ENCODE measurements at places on chromosomes 6 and 20.

DNA sequence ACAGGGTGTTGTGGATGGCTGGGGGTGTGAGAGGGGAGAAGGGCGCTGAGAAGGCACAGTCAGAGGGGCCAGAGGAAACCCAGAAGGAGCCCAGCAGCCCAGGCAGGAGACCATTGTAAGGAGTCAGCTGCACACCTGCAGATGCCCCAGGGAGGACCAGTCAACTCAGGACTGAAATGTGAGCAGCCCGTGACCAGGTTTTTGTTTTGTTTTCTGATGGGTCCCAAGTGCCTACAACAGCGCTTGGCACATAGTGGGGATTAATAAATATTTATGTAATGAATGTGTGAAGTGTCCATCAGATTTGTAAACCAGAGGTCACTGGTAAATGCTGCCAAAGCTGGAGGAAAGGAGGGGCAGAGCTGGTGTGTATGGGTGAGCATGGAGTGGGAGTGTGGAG is 30.2 kb downstream of the TRAM2 start:
- DNase-seq, result no peak

- DNase-seq, result no peak
These were observed 352.5 kb upstream of the TSHZ2 start for GRCh38 chr20:52619671-52620070.

DNA sequence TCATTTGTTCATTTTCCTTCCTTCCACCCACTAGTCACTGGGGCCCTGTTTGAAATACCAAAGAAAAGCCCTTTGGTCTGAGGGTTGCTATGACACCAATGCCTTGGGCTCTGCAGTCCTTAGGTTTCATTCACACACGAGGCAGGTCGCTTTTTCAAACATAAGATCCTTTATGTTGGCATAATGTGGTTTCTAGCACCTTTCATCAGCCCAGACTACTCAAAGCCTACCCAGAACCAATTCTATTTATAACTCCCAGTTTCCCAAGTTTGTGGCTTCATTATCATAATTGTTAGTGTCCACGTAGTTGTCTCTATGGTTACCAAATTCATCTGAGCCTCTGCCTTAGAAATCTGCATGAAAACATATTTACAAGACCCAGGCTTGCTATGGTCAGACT is 6.6 kb upstream of the TP53RK start:
- no peak for DNase-seq

DNA sequence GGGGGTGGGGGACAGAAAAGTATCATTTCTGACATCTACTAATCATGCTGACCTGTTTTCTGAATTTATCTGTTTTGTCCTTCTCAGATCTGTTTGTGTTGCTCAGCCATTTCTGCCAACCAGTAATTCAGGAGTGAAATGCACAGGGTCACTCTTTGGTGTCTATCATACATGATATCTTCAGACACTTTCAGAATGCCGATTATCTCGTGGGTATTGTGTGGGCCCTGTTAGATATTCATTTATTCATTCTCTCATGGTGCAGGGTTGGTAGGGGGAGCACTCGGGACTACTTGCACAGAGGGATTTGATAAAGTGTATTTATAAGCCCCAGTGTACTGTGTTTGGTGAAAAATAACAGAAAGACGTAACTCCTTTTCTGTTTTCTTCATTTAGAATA is 101.2 kb upstream of the CITED2 start:
- DNase-seq, result no peak

- no peak for DNase-seq
These were observed 339.4 kb downstream of the CD83 start for GRCh38 chr6:14456941-14457340.

- no peak for DNase-seq
These were observed 9.9 kb downstream of the BCL2L1 start for GRCh38 chr20:31712564-31713311.

DNA sequence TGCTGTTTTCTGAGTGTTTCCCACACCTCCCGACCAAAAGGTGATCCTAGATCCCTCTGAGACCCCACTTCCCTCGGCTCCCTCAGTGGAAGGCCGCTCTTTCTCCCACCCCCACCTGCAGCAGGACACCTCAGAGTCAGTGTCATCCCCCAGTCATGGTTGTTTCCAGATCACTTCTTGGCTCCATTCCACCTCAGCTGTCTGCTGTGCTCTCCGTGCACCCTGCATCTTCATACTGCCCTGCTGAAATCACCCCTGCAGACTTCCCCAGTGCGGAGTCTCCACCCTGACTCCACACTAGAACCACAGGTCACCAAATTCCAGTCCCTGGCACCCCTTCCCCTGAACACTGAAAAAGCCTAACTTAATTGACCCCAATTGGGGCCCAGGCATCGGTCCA is 255.1 kb upstream of the CDYL start:
- DNase-seq, result no peak

DNA sequence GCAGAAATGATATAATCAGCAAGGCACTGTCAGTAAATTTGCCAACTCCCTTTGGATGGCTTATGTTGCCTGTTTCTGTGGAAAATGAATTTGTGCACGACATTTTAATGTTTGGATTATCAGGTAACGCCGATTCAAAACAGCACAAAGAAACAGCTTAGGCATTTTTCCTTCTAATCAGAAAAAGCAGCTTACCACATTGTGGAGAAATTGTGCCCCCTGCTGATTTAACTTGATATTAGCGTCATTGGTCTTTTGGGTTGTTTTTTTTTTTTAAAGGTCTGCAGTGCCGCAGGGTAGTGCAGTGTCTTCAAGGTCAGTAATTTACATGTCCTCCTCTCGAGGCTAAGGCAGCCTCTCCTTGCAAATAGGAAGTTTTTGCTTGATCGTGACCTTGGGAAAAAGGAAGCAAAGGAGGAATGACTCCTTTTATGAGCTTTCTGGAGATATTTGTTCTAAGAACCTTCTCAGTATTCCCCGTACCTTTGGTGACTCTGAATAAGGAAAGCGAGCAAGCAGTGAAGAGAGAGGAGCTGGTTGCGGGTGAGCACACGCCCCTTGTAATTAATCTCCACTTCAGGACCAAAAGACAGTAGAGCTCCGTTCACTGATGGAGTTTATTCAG is 79.1 kb downstream of the ELOVL4 start:
- no peak for DNase-seq

- DNase-seq, result no peak
These were observed 429.7 kb upstream of the RUNX2 start for GRCh38 chr6:44898296-44898930.

- DNase-seq, result no peak
These were observed 473.5 kb downstream of the UTRN start for GRCh38 chr6:144758602-144759001.

DNA sequence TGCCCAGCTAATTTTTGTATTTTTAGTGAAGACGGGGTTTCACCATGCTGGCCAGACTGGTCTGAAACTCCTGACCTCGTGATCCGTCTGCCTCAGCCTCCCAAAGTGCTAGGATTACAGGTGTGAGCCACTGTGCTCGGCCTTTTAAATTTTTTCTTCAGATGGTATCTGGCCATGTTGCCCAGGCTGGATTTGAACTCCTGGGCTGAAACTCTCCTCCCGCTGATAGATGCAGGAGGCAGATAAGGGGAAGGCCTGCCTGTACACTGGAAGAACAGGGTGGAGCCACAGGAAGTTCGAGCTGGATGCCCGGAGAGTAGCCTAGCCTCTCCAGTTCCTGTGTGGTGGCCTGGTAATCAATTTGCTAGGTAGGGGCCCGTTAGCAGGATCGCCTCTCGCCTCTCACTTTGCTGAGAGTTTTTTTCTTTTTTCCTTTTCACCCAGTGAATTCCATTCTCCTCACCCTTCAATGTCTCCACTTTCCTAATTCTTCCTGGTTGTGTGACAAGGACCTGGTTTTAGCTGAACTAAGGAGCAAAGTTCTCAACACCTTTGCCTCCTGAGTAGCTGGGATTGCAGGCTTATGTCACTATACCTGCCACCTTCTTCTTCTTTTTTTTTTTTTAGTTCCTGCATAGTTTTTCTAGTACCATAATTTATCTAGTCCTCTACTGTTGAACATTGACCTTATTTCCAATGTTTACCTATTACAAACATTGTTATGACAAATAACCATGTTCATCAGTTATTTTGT is 19.4 kb upstream of the ITCH start:
- no peak for DNase-seq

GRCh38 chr6:17600527-17601385 is 654 bp downstream of the FAM8A1 start:
- no peak for DNase-seq

GRCh38 chr20:19310541-19310940 is 98.1 kb downstream of the SLC24A3 start:
- DNase-seq, result no peak

- no peak for DNase-seq
These were observed 113.7 kb upstream of the ENPP5 start for GRCh38 chr6:46284475-46284874.

DNA sequence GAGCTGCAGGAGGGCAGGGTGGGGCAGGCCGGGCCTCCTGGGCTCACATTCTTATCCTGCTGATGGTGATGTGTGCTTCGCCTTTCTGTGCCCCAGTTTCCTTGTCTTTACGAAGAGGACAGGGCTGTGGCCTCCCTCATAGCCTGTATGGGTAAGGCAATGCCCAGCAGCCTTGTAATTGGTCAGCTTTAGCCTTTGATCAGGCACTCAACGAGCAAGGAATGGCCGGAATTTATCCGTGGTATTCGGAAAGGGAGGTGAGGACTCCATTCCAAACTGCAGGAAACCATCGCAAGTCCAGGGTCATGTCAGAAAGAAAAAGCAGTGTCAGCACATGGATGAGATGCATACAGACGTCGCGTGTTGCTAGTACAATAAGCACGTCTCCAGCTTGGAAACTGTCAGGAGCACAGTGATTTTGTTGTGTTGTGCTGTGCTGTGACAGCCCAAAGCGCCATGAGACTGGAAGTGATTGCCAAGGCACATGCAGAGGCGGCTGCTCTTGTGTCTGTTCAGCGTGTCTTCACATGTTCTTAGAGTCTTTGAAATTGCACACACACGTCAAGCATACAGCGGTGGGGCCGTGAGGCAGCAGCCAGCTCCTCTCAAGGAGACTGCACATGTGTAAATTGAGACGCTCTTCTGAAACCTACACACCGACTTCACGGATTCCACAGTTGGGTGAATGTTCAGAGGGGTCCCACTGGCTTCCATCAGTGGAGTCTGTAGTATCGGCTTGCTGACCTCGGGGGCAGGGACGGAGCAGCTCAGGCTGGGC is 6.2 kb downstream of the SS18L1 start:
- DNase-seq, result no peak

- DNase-seq, result no peak
These were observed 119.4 kb downstream of the RFPL4B start for GRCh38 chr6:112466373-112467151.
